ENCODE measurements at places on chromosomes 3 and 15. TPM values are rescaled to one million over a fixed set of nuclear protein-coding genes. Genes with fewer than 3 reads are reported as not detected.

DNA sequence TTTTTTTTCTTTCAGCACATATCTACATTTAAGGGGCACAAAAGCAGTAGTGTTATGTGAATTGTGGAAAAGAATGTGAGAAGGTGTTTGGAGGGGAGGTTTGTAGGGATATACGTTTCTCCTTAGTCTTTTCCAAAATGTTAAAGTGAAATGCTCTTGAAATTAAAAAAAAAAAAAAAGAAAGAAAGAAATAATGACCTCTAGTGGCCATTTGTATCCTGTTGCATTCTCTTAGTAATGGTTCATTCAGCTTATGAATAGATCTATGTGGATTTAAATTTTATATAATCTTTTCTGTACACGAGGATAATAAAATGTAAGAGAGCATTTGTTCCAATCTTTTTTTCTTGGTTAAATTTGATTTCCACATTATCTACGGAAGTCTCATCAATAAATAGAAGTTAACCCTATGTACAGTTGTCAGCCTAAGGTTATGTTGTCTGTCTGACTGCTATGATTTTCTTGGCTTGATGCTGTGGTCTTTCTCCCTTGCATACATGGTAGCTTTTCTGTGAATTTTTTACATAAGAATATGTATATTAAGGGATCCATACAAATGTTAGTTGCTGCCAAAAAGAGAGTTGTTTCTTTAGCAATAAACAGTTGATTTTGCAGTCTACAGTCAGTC is 1.7 kb downstream of the P2RY13 start:
- DNase-seq, result no peak
- no peak overlapping the region for H3K4me3 ChIP-seq
- no peaks in the 10 kb centered on the region for H3K36me3 ChIP-seq
- H3K27me3 ChIP-seq, result peaks cover 12% of the 10 kb centered on the region

DNA sequence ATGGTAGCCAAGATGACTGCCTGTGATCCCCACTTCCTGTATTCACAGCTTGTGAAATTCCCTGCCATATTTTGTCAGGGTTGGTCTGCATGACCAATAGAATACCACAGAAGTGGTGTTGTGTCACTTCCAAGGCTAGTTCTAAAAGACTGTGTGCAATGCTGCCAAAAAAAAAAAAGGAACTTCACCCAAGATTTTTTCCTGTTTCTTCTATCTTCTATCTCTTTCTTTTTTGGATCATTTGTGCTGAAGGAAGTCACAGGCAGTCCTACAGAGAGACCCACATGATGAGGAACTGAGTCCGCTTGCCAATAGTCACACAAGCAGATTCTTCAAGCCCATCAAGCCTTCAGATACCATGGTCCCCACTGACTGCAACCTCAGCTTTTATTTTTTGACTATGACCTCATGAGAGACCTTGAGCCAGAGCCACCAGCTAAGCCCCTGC is 18.1 kb upstream of the RAF1 start:
- H3K36me3 ChIP-seq, result no peaks in the 10 kb centered on the region
- no peak overlapping the region for H3K27ac ChIP-seq
- no peaks in the 10 kb centered on the region for H3K27me3 ChIP-seq
- no peak overlapping the region for H3K4me3 ChIP-seq

- no peak for DNase-seq
- H3K27ac ChIP-seq, result no peak overlapping the region
- peaks cover 19% of the 10 kb centered on the region for H3K27me3 ChIP-seq
- no peak overlapping the region for H3K4me3 ChIP-seq
- no peaks in the 10 kb centered on the region for H3K36me3 ChIP-seq
Measured at GRCh38 chr15:29670998-29671981, 151.0 kb downstream of the TJP1 start.

DNA sequence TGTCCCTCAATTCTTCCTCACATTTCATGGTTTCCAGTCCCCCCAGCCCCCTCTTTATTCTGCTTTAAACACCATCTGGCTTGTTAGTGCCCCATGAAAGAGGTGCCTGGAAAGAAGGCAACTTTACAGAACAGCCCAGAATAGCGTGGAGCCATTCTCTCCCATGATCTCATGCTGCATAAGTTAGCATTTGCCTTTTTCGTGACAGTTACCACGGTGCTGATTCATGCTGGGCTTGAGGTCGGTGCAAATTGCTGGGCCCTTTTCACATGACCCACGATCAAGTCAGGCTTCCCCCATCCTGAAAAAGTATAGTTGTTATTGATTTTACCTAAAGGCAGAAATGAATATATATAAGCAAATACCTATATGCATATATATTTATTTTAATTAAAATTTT is 29.6 kb downstream of the SQOR start:
- H3K36me3 ChIP-seq, result peaks cover 48% of the 10 kb centered on the region
- DNase-seq, result no peak
- H3K27me3 ChIP-seq, result no peaks in the 10 kb centered on the region
- peaks cover 7% of the 10 kb centered on the region for H3K4me1 ChIP-seq
- no peak overlapping the region for H3K4me3 ChIP-seq

DNA sequence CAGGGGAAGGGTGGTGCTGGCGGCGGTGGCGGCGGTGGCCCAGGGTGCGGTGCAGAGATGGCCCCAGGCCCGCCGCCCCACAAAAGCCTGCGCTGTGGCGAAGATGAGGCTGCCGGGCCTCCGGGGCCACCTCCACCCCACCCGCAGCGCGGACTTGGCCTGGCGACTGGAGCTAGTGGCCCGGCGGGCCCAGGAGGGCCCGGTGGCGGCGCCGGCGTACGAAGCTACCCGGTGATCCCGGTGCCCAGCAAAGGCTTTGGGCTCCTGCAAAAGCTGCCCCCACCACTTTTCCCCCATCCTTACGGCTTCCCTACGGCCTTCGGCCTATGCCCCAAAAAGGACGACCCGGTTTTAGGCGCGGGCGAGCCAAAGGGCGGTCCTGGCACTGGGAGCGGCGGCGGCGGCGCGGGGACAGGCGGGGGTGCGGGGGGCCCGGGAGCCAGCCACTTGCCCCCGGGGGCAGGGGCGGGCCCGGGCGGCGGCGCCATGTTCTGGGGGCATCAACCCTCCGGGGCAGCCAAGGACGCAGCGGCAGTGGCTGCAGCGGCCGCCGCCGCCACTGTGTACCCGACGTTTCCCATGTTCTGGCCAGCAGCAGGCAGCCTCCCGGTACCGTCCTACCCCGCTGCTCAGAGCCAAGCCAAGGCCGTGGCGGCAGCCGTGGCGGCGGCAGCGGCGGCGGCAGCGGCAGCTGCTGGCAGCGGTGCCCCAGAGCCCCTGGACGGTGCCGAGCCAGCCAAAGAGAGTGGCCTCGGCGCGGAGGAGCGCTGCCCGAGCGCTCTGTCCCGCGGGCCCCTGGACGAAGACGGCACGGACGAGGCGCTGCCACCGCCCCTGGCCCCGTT is 1.6 kb downstream of the SKOR1 start:
- peaks cover 72% of the 10 kb centered on the region for H3K27me3 ChIP-seq
- H3K36me3 ChIP-seq, result peaks cover 11% of the 10 kb centered on the region
- no peak overlapping the region for H3K4me3 ChIP-seq
- no peak for DNase-seq
- H3K4me1 ChIP-seq, result peaks cover 34% of the 10 kb centered on the region
- H3K27ac ChIP-seq, result no peak overlapping the region

DNA sequence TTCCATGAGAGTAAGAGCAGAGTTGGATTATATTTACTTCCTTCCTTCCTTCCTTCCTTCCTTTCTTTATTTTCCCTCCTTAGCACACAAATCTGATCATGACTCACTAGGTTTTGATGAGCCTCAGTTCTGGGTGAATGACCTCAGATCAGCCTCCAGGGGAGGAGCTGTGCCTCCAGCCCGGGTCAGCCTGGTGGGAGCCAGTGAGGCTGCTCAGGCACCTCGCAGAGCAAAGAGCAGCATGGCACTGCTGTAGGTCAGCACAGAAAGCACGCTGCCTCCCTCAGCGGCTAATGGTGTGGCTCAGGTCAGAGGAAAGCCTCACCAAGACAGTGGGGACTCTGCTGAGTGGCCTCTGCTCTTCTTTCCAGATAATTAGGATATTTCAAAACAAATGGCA is 108.5 kb downstream of the SYNPR start:
- H3K4me1 ChIP-seq, result no peaks in the 10 kb centered on the region
- no peak overlapping the region for H3K27ac ChIP-seq
- DNase-seq, result no peak
- no peak overlapping the region for H3K4me3 ChIP-seq
- H3K27me3 ChIP-seq, result no peaks in the 10 kb centered on the region
- H3K36me3 ChIP-seq, result no peaks in the 10 kb centered on the region

DNA sequence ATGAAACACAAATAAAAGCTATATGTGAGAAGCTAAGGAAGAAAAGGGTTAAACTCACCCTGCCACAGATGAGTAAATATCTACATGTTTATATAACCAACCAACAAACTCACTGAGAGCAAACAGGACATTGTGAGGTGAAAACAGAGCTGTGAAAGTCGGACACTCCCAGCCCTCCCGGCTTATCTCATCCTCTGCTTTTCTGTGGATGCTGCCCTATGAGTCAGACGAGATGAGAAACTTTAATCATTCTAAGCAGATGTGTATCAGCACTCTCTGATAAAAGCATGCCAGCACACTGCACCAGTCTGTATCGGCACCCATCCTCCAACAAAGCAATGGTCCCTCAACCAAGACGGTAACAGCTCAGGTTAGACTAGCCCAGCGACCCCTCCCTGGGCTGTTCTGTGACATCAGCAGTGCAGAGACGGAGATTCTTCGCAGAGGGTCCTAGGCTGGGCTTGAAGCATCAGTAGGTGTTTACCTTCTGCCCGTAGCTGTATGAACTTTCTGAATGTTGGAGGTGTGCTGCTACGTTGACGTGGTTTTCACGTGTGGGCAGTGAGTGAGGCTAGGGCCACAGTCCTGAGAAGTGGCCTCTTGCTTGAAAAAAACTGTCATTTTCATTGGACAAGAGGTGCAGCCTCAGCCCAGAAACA is 119.8 kb upstream of the ALDH1A3 start:
- H3K36me3 ChIP-seq, result no peaks in the 10 kb centered on the region
- H3K27me3 ChIP-seq, result peaks cover 30% of the 10 kb centered on the region
- no peak overlapping the region for H3K27ac ChIP-seq
- no peak overlapping the region for H3K4me3 ChIP-seq
- no peak for DNase-seq
- no peaks in the 10 kb centered on the region for H3K4me1 ChIP-seq

The RAB11A gene
- total RNA-seq, result 169 TPM

The SLC35A5 gene
- total RNA-seq, result 21.7 TPM

The MYD88 gene
- 91.1 TPM for total RNA-seq

The GXYLT2 gene
- total RNA-seq, result not detected

The IGF2BP2 gene
- 0.62 TPM for total RNA-seq

Data from activated CD4-positive, alpha-beta T cell treated with anti-CD3 and anti-CD28 coated beads, Interleukin-2, amount 10 ng/mL, durations not matched to agents 7 days and 5 days (primary cell).